ENCODE measurements at places on chromosomes 2 and 18.

DNA sequence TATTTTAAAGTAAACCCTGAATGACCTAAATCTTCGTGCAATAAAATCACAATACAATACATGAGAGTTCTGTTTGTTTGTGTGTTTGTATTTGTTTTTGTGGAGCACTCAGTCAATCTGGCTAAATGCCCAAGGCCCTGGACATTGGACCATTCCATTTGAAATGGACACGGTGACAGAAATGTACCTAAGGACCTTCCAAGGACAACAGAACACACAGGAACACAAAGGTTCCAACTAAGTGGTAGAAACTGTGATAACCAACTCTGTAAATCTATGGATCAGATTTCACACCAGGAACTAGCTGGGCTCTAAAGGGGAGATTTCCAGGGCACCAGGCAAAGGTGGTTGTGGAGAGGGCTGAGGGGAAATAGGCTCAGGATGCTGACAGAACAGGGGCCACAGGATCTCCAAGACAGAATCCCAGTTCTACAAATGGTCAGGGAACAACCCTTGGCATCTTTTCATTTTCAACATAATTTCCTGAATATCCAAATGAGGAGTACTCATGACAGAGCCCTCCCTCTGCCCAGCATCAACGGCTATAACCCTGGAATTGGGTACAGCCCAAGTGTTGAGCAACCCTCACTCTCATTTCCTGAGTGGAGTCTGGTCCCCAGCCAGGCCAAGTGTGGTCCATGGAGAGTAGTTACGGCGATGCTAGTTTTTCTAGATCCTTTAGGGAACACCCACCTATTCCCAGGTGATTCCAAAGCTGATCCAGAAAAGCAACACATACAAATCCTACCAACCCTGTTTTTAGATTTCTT lies 78.4 kb downstream of the NCKAP5 start:
- DNase-seq, result no peak

- no peak for DNase-seq
These were observed 158.5 kb upstream of the REV1 start for GRCh38 chr2:99648178-99648844.

DNA sequence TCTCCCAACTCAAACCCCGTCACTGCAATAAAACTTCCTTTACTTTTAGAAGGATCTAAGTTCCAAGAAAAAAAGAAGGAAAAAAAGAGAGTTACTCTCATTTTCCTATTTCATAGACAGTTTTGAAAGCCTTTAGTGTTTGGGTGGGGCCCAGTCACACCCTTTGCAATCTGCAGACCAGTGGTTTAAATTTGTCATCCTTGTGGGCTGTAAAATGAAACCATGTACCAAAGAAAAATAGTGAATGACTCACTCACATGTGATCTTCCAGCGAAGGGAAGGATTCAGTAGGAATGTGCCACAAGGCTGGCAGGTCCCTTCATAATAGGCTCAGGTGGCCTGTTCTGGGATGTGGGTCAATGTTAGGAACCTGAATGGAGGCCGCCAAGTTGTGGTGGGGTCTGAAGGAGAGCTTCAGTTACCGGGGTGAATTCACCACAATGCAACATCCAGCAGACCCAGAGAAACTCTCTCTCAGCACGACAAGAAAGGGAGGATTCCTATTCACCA lies 28.3 kb downstream of the ANXA4 start:
- peak; percentile 80 for DNase-seq

- no peak for DNase-seq
These were observed 137.9 kb downstream of the GPD2 start for GRCh38 chr2:156574112-156574511.
